Effector memory CD4-positive, alpha-beta T cell (primary cell): ENCODE measurements at places on chromosomes 5 and 9.

GRCh38 chr5:117803533-117803932, 1184.8 kb downstream of the DTWD2 start:
- DNase-seq: no peak

- peak; percentile 81 for DNase-seq
Observed at GRCh38 chr5:157271740-157272271, 5.9 kb downstream of the CYFIP2 start.

- no peak for DNase-seq
Observed at GRCh38 chr9:124707666-124708065, 63.4 kb downstream of the NR6A1 start.

GRCh38 chr5:147452165-147452811, 57.6 kb downstream of the DPYSL3 start:
- no peak for DNase-seq

- DNase-seq: no peak
Observed at GRCh38 chr9:79431019-79431679, 140.6 kb upstream of the TLE4 start.

DNA sequence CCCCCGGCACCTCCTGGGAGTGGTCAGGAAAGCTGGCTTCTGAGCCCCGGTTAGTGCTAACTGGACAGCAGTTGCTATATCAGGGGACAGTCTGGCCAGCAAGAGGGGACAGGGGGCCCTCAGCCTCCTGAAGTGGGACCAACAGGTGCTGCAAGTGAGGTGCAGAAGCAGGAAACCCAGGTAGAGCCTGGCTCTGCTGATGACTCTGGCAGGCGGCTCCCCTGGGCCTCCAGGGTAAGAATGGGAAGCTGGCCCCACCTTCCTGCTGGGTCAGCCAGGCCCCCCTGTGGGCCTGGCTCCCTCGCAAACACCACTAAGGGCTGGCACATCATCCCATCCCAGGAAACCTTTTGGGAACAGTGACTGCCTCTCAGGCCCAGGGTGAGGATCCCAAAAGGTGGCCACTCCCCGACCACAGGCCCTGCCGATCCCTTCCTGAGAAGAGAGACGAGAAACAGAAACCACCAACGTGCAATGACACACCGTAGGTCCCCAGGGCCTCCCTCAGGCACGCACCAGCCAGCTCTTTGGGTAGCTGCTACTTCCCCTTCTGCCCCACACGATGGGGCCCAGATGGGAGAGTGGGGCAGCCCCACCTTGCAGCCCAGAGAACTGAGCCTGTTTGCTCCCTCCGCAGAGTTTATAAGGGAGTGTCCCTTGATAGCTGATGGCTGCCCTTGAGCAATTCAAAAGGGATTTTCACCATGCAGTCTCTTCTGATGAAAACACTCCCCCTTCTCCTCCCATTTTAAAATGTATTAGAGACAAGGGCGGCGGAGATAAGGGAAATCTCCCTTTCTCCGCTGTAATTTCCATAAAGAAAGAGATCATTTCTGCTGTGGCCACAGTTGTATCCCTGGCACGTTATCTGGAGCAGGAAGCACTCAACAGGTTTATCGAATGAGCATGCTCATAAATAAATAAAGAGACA, 76.8 kb downstream of the STK10 start:
- peak; percentile 58 for DNase-seq

GRCh38 chr5:110398951-110399350, 327.5 kb downstream of the TMEM232 start:
- DNase-seq: no peak

- no peak for DNase-seq
Observed at GRCh38 chr9:109171926-109172325, 4.9 kb upstream of the FRRS1L start.

- DNase-seq: no peak
Observed at GRCh38 chr5:15929611-15930263, 249.9 kb downstream of the MARCHF11 start.

DNA sequence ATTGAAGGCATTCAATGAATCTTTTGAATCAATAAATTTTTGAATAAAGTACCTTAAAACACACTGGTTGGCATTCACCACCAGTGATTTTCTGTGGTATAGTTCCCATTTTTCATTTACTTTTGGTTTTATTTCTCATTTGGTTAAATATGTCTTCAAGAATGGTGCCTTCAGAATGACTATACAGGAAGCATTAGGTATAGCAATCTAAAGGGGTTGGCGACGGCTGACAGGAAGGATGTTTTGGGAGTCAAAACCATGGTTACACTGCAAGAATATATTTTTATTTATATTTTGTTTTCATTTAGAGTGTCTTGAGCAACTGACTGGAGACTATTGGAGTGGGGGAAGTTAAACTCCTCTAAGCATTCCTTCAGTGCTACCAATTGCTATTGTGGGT, 235.7 kb downstream of the HTR1A start:
- no peak for DNase-seq

- DNase-seq: no peak
Observed at GRCh38 chr5:138664276-138664943, 88.8 kb upstream of the CTNNA1 start.

DNA sequence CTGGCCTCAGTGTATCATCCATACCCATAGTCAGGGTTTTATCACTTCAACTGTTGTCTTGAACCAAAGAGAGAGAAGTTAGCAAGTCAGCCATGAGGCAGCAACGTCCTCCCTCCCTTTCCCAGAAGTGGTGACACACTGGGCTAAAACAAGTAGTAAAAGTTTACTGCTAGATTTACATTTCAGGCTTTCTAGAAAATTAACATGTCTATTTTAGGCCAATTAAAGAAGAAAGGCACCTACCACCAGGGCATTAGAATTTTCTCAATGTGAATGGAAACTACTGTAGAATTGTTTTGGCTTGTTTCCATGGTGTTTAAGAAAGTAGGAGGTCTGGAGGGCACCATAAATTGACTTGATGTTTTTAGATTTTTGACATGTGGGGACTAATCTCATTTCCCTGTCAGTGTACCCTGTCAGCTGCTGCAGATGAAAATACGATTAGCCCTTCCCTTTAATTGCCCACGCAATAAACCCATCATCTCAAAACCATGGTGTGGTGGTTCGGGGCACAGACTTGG, 121.8 kb upstream of the ELL2 start:
- no peak for DNase-seq
